Stimulated activated CD8-positive, alpha-beta memory T cell treated with anti-CD3 and anti-CD28 coated beads, Interleukin-4, amount 100 ng/mL, for 4 hours (primary cell): ENCODE measurements at places on chromosomes 5 and 9.
A peak's percentile ranks its signal among the peaks of the same experiment; 100 is the strongest.

DNA sequence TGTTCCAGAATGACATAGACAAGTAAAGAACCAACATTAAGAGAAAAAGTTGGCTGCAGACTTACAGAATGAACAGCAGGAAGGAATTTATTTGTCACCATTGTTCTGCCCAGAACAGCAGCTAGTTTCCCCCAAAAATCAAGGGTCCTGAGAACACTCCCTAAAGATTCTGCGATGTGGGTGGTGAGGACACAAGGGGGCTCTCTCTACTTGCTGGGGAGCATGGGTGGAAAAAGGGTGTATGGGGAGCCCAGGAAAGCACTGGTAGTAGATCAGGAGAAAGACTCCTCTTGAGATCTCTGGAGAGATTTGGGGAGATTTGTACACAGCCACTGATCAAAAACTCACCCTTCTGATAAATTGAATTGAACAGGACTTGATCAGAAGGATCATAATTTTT lies 316.5 kb downstream of the KCTD16 start:
- DNase-seq, result no peak

DNA sequence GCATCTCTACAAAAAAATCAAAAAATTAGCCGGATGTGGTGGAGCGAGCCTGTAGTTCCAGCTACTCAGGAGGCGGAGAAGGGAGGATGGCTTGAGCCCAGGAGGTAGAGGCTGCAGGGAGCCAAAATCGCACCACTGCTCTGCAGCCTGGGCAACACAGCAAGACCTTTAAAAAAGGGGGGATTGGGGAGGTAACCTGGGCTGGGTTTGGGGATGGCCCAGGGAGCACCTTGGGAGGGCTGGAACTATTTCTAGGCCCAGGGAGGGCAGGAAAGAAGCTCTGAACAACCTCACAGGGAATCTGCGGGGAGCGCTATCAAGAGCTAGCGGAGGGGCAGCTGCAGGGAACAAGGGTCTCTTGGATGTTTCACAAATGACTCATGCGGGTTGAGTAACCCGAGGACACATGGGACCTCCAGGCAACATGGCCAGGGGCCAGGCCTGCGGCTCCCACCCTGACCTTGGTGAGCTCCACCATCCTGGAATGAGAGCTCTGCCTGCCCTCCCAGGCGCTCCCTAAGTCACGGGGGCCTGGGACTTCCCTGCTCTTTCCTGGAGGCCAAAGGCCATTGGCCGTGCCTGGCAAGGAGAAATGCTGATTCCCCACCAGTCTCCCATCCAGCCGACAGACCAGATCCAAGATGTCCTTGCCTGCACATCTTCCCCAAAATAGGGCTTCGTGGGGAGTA lies 23.4 kb downstream of the SARDH start:
- DNase-seq, result no peak

DNA sequence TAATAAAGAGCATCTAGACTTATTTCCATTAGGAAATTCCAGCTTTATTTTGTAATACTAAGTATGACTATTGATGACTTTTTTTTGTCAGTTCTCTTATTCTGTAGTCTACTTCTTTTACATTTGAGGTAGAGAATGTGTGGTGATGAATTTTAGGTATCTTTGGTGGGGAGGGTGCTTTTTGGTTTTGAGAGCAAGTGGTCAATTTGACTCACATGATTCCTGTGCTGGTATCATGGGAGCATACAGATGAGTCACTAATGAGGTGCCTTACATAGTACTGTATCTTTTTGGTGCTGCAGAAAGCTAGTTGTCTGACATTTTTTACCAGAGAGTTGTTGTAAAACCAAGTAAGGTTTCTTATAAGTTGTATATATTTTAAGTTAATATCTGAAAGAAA lies 35.3 kb downstream of the ERBIN start:
- DNase-seq, result no peak

DNA sequence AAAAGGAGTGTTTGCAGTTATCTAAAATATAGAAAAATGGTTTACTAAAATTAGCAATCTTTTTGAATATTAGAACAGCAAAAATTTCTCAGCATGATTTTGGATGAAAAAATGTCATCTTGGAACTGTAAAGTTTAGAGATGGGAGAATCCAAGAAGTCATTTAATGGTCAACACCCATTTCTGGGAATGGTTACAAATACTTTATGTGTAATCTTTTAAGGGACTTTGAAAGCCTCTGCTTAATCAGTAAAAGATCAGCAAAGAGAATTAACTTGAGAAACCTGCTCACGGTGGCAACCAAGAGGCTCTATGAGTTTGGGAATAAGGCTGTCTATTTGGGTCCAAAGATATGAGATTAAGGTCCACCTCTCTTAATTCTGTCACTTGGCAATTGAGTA lies 13.0 kb downstream of the C1QTNF3 start:
- DNase-seq, result no peak

- no peak for DNase-seq
These were observed 342.4 kb upstream of the GRIA1 start for GRCh38 chr5:153147891-153148623.

GRCh38 chr9:272251-273213 lies 57.9 kb downstream of the DOCK8 start:
- DNase-seq, result peak; percentile 45
